Ureter (tissue), 1 donor: ENCODE measurements at places on chromosomes 13 and 19. TPM values are rescaled to one million over a fixed set of nuclear protein-coding genes. Genes with fewer than 3 reads are reported as not detected.

GRCh38 chr13:97019236-97019635 is 25.0 kb upstream of the OXGR1 start:
- no peak for DNase-seq

GRCh38 chr19:29504454-29504853 is 21.3 kb upstream of the VSTM2B start:
- DNase-seq = no peak

DNA sequence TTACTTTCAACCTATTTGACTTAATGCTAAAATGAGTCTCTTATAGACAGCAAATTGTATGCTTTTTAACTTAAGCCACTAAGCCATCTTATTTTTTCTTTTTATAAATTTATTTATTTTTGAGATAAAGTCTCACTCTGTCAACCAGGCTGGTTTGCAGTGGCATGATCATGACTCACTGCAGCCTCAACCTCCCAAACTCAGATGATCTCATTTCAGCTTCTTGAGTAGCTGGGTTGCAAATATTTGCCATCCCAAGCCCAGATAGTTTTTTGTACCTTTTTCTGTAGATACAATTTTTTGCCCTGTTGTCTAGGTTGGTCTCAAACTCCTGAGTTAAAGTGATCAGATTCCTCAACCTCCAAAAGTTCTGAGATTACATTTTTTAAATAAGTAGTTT is 27.1 kb downstream of the ZNF714 start:
- no peak for DNase-seq

DNA sequence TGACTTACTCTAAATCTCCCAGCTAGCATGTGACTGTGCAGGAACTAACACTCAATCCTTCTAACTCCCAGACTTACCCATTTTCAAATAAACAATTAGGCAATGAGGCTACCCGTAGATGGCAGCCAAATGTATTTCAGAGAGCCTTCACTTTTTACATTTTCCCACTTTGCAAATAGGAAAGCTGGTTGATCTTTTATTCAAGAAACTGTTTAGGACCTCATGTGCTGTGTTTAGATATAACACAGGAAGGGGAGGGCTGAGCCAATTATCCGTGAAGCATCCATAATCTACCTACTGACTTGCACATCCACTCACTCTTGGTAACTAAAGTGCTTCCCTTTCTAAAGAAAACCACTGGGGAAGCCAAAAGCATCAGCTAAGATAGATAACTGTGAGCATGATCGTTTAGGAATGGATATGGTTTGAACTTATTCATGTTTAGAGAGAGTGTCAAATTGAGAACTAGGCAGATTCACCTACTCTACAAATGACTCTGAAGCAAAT is 33.4 kb downstream of the MBNL2 start:
- no peak for DNase-seq

DNA sequence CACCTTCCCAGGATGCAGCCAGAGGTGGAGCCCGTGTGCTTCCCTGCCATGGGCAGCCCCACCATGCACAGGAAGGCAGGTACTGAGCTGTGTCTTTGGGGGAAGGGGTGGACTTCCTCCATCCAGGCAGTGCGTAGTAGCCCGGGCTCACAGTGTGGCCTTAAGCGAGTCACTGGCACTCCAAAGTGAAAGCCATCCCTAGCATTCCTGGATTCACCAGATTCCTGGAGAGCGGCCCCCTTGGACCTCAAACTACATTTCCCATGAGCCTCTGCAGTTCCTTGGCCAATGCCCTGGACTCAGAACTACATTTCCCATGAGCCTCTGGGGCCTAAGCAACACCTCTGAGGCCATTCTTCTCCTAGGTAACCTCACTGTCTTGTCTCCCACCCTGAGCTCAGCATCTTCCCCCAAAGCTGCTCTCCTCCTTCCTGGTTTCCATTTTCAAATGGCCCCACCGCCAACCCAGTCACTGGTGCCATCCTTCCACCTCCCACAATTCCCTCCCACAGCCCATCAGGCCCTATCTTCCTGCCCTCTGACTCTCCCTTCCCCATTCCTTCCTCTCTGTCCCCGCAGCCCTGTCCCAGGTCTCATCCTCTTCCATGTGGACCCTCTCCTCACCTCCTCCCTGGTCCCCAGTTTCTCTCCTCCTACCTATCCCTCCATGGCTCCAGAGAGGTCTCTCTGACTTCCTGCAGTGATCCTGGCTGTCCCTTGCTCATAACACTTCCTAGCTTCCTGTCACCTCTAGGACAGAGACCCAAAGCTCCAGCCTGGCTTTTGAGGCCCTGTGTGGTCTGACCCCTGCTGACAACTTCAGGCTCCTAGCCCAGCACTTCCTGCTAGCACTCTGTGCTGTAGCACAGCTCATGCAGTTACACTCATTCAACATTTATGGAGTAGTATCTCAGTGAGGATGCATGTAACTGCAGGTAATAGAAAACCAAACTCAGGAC is at the start of gene C19orf81:
TSS of gene C19orf81 (plus strand) at position 13 of the 959 bp plus-strand sequence. CDS start at position 13, 0 bp downstream.
- no peak for DNase-seq

DNA sequence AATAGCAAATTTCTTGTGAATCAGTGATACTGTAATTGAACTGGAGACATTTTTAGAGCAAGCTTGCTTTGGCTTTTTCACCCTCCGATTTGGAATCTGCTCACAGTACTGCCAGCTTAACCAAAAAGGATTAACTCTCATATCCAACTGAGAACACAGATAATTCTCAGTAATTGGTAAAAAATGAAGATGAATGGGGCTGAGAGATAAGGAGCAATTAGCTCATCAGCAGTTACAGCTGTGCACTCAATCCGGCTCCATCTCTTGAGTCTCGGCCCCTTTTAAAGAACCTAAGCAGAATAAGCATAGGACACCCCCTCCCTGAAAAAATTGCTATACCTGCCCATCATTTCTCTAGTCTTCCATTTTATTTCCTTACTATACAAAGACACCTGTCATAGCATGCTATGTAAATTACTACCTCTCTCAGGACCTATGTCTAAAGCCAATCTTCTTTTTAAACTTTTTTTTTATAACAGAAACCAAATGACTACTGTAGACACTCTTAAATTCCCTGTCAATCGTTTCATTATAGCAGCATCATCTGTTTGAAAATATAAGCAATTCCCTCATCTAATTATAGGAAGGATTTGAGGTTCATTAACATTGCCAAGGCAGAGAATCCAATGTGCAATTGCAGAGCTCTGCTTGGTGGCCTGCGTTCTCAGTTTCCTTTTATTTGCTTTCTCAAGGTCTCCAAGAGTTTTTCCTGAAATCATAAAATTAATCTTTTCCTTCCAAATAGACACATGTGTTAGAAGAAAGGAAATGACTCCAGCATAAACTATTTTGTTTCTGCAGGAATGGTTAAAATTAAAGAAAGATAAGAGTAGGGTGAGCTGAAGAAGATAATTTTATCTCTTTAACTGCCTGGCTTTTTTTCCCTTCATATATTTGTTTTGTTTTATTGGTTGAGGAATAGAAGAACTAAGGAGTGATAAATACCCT is 242.1 kb downstream of the DACH1 start:
- no peak for DNase-seq

- no peak for DNase-seq
Measured at GRCh38 chr19:46745521-46746280, at the start of gene FKRP. Gene FKRP, plus strand, starts transcription at chr19:46746057. Its CDS starts 9,394 bp downstream, at chr19:46755451.

GPR12 gene
- total RNA-seq = 0.65 TPM

ZNF497 gene
- total RNA-seq = 1.6 TPM

ZNF541 gene
- total RNA-seq = 0.70 TPM

NAPSA gene
- 1.1 TPM for total RNA-seq

URAD gene
- total RNA-seq = not detected
